Pulmonary artery endothelial cell (primary cell): ENCODE measurements at places on chromosomes 7 and 10. TPM values are rescaled to one million over a fixed set of nuclear protein-coding genes. Genes with fewer than 3 reads are reported as not detected.

SHOC2 gene
- total RNA-seq, result 44.4 and 50.5 TPM in 2 replicates

C10orf105 gene
- not detected in 2 replicates for total RNA-seq

MACC1 gene
- total RNA-seq, result under 0.01 TPM in 2 replicates

CPA2 gene
- not detected in 2 replicates for total RNA-seq

WNT8B gene
- total RNA-seq, result not detected in 2 replicates

COL28A1 gene
- not detected in 2 replicates for total RNA-seq

DNA sequence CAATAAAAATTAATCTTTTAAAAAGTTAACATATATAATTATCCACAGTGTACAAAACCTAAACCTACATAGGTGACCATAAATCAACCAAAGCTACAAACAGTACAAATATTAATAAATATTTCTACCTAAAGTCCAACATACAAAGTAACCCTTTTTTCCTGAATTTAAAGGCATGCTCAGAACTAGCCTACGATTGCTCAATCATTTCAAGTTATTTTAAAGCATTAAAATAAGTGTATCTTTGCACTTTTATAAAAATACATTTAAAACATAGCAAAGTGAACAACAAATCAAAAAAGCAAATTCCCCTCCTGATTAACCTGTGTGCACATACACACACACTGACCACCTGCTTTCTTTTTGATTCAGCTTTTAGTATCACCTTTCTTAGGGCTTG lies 202.2 kb downstream of the PARD3 start:
- DNase-seq, result no peak

- DNase-seq, result no peak
Observed at GRCh38 chr10:67770537-67770936, 67.5 kb downstream of the DNAJC12 start.

DNA sequence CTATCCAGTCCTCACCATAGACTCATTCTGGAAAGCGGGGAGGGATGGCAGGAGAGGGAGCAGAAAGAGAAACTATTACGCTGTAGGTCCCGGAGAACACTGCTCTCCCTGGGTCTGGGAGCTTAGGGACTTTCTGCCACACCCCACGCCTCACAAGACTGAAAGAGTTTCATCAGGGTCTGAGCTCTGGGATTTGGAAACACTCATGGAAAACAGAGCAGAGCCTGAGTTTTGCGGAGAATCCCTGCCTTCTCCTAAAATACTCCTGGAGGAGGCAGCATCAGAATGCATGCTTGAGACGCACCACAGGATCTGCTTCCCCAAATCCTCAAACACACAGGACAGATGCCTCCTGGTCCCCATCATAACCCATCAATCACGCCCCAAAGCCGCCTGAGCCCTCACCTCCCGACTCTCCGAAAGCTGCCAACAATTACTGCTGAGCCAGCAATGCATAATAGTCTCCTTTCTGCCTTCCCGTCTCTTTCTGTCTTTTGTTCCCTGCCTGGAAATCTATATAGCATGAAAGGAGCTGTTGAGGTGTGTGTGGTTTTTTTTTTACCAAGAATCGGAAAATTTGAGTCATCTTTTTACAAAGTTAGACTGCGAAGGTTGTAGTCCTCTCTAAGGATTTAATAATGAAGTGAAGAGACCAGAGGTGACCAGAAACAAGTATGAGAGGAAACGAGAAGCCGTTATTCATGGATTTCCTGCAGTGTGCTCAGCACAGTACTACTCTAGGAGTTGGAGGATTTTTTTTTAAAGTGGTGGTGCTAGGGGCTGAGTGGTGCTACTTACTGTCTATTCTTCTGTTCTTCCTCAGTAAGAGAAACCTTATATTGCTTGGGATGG lies 37.7 kb downstream of the ASB13 start:
- no peak for DNase-seq

DNA sequence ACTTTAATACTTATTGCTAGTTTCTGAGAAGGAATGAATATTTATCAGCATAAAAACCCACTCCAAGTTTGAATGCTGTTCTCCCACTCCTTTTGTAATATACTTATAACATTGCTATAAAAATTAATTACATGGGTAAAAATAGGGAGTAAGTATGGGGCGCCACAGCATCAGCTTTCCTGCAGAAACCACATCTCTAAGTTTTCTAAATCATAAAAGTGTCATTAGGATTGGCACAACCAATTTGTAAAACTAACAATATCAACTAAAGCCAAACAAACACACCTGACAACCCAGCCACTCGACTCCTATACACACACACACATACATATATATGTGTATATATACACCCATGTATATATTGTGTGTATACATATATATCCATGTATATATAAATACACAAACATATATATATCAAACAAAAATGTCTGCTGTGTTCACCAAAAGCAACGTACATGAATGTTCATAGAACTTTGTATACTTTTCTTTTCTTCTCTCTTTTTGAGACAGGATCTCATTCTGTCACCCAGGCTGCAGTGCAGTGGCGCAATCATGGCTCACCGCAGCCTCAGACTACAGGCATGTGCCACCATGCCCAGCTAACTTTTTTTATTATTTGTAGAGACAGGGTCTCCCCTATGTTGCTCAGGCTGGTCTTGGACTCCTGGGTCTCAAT lies 14.8 kb upstream of the LRRC17 start:
- no peak for DNase-seq

DNA sequence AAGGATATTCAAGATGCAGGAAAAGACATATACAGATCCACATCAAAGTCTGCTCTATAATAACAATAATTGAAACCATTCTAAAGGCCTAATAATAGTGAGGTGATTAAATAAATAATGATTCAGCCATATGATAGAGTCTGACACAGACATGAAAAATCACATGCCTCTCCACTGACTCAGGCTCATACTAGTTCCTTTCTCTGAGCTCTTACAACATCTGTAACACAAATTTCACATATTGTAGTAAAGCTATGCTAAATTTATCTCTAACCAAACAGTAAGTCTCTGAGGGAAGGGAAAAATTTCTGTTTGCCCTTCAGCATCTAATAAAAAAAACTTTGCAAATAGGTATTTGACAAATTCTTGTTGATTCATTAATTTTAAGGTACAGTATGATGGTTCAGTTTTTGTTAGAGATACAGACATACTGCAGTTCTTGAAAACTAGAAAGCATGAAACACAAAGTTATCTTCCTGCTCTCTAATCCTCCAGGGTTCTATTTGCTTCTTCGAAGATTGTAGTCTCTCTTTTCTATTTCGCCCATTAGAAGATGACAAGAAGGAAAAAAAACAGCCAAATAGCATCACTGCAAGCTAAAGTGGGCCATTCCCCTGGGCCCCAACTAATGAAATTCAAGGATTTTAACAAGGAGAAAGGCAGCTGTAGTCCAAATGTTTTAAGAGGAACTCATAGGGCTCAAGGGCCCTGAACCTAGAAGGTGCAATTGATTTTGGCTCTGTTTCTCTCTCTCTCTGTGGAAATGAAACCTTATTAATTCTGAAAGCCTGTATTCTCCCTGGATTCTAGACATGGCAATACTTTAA lies 53.9 kb downstream of the CUBN start:
- DNase-seq, result peak; percentile 69

GRCh38 chr10:61061923-61062504 lies 118.0 kb upstream of the RHOBTB1 start:
- no peak for DNase-seq

DNA sequence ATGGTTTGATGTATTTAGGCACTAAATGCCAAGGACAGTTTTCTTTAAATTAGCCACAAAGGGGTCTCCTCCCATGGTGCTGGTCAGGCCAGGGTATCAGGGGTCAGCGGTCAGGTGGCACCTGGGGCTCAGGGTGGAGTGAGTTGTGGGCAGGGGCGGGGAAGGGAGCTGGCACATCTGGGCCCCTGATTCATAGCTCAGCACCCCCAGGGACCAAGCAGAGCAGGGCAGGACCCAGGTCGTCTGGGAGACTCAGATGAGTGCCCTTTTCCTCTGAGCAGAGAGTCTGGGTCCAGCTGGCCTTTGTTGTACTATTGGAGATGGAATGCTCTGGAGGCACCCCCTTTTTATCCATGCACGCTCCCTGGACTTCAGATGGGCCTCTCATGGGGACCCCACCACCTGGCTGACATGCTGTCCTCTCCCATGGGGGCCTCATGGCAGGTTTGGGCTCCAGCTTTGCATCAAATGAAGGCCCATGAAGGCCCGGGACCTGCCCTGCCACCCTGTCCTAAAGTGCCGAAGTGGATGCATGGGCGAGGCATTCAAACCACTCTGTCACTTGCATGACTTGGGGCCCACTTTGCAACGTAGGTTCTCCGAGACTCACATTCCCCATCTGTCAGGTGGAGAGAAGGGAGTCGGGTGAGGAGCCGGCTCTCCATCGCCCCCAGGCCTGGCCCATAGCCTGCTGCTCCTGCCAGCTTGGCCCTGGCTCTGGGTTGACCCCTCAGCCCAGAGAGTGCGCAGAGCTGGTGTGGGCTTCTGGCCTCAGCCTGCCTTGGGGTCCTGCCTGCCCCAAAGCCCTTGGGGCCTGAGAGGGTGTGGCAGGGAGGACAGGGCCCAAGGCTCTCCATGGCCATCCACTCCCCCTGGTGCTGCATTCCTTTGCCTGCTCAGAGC lies 66.4 kb downstream of the RAMP3 start:
- DNase-seq, result no peak

DNA sequence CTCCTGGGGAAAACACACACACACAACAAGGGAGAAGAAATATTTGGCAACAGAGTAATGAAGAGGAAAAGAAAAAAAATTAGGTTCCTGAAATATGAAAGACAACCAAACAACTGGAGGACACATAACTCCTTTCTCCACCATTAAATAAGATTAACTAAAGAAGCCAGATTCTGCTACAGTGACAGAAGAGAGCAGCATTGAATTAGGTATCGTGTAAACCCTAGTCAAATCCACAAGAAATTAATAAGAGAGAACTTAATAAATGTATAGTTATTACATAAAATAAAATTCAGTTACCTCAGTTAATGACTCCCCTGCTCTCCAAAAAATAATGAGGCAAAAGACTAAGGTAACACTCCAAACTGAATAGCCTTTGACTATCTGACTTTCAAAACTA lies 306.7 kb downstream of the CRPPA start:
- no peak for DNase-seq

- DNase-seq, result no peak
Observed at GRCh38 chr10:31064348-31064747, 32.7 kb upstream of the ZNF438 start.

DNA sequence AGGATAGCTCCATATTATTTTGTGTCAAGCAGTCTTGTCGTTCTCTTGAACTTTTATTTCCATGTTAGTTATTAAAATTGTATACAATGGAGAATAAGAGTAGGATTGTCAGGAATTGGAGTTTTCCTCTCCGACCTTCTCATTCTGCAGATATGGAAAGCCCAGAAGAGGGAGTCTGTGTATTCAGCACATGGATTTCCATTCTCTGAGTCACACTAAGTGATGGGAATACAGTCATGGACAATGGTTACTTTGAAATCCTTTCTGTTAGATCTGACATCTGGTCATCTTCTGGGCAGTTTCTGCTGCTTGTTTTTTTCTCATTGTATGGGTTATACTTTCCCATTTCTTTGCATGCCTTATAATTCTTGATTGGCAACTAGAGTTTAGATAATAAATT lies 5.0 kb upstream of the TASOR2 start:
- no peak for DNase-seq

DNA sequence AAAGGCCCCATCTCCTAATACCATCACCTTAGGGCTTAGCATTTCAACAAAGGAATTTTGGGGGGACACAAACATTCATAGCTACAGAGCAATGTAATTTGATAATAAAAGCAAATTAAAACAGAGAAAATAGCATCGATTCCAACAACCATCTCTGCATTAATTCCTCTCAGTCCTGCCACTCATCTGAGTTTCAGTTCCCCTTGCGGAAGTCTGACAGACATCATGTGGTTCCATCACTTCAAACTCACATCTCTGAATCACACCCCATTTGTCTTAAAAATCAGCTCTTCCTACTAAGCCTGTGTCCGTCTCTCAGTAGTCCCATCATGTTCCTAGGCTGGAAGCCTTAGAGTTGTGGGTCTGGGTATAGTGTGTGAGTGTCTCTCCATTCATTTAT lies 3.6 kb downstream of the ADCK2 start:
- no peak for DNase-seq

DNA sequence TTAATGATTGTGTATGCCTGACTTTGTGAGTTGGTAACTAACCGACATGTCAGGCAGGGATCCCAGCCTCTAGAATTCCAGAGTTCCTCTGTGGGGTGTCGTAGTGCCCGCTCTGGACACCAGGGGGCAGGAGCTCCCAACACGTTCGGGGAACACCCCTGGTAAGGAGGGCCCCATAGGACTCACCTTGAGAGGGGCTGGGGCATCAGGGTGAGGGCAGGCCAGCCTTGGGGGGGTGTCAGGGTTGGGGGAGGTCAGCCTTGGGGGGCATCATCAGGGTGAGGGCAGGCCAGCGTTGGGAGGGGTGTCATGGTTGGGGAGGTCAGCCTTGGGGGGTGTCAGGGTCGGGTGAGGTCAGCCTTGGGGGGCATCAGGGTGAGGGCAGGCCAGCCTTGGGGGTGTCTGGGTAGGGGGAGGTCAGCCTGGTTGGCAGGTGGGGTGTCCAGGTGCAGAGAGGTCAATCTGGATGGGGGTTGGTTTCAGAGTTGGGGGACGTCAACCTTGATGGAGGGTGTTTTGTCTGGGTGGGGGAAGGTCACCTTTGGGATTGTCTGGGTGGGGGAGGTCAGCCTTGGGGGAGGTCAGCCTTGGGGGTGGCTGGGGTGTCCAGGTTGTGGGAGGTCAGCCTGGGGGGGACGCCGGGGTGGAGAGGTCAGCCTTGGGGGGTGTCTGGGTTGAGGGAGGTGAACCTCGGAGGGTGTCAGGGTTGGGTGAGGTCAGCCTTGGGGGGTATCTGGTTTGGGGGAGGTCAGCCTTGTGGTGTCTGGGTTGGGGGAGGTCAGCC lies 45.6 kb upstream of the SUN1 start:
- DNase-seq, result no peak

- DNase-seq, result no peak
Observed at GRCh38 chr10:78865538-78865875, 203.3 kb upstream of the ZMIZ1 start.

GRCh38 chr10:64363687-64364086 lies 842.5 kb downstream of the REEP3 start:
- no peak for DNase-seq

GRCh38 chr7:23712368-23713284 lies 2.6 kb downstream of the STK31 start:
- DNase-seq, result peak; percentile 13

GRCh38 chr7:158609313-158609974 lies 21.8 kb upstream of the PTPRN2 start:
- DNase-seq, result no peak

DNA sequence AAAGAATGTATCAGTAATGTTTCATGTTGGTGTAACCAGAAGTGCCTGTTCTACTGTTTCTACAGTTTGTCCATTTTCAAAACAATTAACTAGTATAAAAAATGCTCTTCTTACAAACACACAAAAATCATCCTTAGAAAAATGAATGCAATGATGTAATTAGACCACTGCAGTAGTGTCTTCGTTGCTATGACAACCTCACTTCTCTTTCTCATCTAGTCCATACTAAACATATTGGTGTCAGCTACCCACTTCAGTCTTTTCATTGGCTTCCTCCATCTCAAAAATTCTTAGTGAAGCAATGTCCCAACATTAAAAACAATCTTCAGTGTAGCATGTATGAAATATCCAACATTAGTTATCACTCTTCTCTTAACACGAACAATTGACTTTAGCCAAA lies 1265.8 kb downstream of the REEP3 start:
- no peak for DNase-seq
